ENCODE measurements at places on chromosomes 11 and 22.

DNA sequence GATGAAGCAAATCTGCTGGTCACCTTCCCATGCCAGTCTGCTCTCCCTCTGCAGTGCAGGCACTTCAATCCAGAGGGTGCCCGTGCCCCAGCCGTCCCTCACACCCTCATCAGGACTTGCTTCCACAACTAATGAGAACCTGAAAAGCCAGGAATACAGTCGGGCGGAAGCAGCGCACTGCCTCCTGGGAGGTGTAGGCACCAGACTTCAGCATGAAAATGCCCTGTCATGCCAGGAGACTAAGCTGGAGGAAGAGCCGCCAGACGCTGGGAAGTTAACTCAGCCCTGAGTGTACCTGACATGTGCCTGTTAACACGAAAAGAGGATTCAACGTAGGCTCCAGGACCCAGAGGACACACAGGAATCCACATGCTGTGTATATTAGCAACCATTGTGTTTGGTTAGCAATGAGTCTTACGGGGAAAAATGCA lies 40.1 kb upstream of the FLI1 start:
- peak; percentile 81 for DNase-seq

DNA sequence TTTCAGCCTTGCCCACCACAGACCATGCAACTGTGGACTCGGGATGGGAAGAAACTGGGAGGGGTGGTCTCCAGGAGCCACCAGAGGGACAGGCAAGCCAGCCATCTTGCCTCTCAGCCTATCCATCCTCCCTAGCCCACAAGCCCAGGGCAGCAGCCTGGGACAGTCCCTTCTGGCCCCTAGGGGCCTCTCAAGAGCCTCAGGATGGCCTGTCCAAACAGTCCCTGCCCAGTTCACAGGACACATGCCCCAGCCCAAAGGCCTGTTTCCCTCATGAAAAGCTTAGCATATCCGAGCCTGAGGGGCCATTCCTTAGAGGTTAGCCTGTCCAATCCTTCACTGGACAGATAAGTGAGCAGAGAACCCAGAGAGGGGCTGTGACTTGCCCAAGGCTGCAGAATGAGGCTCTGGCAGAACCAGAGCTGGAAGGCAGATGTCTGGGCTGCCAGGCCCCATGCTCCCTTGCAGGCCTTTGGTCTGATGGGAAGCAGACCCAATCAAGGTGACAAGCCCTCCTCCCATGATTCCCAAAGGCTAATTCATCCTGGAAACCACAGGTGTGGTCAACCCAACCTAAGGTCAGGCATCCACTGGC lies 28.2 kb downstream of the LRRC10B start:
- DNase-seq = no peak

DNA sequence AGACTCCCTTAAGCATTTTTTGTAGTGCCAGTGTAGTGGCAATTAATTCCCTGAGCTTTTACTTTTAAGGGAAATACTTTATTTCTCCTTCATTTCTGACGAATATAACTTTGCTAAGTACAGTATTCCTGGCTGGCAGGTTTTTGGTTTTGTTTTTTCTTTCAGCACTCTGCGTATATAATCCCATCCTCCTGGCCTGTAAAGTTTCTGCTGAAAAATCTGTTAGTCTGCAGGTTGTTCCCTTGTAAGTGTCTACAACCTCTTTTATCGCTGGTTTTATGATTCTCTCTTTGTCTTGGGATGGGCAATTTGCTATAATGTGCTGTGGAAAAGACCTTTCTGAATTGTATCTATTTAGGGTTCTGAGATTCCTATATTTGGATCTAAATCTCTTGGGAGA lies 56.0 kb downstream of the KCNQ1OT1 start:
- DNase-seq = no peak

DNA sequence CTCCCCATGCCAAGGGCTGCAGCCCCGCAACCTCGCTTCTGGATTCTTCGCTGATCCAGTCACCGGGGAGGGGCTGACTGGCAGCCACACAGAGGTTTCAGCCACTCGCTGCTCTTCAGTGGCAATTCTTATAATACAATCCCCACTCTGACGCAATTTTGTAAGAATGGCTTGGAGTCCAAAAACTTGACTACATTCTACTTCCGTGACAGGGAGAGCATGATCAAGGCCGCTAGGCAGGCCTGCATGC lies 14.9 kb downstream of the PPM1F start:
- no peak for DNase-seq

GRCh38 chr11:1070594-1071462 lies 3.8 kb upstream of the MUC2 start:
- DNase-seq = no peak

DNA sequence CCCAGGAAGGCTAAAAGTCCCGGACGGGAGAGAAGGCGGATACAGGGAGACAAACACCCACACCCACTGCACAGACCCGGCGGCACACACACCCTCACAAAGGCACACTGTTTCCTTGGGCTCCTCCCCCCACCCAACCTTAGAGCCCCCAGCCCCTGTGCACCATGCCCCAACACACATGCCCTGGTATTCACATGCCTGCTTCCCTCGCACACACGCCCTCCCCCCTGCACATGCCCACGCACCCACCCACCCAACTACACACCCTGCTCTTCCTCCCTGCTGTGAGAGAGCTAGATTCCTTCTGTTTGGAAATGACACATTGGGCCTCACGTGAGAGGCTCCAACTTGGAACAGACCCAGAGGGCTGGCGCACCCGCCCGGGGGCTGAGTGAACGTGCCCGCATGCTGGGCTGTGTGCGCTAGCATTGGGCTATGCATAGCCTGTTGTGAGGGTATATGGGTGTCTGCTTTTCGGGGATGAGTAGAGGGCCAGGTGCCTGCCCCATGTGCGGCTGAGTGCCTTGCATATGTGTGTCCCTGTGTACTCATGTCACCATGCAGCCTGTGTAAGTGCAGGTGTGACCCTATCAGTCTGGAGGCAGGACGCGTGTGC lies 518 bp upstream of the CHRM1 start:
- peak; percentile 48 for DNase-seq

- peak; percentile 95 for DNase-seq
Observed at GRCh38 chr11:61967116-61967923, at the start of gene FTH1. Gene FTH1 (minus strand): TSS chr11:61967634. CDS start chr11:61967425, 209 bp downstream.

DNA sequence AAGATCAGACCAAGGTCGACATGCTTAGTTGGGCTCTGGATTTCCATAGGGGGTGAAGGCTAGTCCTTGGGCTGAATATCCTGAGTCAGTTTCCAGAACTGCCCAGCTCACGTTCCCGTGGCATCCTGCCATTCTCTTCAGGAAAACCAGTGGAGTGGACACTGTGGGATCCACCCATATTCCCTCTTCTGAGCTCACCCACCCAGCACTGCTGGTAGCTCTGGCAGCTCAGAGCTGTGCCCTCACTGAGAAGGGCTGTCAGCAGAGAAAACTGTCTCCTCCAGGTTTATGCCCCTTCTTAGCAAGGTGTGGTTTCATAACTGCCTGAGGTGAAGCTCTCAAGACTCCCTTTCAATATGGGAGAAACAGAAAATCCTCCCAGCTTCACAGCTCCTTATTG lies 111.7 kb downstream of the GGTLC2 start:
- DNase-seq = no peak

GRCh38 chr11:69915501-69916250 lies 96.5 kb upstream of the FGF3 start:
- peak; percentile 83 for DNase-seq

GRCh38 chr11:8759634-8760033 lies 77.0 kb downstream of the RPL27A start:
- no peak for DNase-seq

DNA sequence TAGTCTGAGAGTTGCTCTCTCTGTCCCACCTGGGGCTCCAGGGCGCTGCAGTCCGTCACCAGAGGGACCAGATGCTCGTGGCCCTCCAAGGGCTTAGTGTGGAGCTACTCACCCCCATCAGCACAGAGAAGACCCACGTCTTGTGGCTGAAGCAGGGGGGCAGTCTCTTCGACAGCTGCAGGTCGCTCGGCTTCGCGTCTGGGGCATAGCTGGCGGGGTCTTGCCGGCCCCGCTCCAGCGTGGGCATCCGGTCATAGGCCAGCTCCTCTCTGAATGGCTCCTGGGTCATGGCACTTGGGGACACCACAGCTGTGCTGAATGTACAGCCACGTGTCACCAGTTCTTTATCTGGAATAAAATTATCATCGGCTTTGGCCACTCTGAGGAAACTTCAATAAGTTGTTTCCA lies 608 bp downstream of the MLC1 start:
- DNase-seq = no peak

- no peak for DNase-seq
Observed at GRCh38 chr22:49998718-49999062, 13.9 kb downstream of the IL17REL start.

DNA sequence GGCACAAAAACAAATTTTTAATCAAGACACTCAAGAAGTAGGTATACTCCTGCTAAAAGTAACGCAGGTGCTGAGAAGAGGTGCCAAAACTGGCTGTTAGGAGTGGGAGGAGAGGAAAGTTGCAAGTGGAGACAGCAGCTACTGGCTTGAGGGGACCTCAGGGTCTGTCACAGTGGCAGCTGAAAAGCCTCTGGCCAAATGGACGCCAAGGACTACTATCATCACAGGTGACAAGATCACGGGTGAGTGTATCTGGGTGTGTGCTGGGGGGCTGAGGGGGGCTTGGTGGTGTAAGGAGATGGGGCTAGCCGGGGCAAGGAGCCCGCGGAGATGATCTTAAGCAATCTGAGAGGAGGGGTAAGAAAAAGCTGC lies 687 bp downstream of the ZNF202 start:
- DNase-seq = no peak

DNA sequence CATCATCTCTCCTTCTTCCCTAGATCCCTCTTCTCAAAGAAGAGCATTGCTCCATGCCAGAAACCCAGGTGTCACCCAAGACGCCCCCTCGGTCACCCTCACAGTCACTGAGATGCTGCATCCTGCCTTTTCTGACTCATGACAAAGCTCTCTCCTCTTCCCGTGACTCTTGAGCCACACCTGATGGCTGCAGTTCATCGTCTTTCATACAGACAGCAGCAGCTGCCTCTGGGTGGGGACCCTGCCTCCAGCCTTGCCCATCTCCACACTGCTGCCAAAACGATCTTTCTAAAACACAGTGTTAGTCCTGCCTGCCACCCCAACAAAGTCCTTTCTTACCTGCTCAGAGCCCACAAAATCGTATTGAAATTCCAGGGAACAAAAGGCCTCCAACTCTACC lies 44.8 kb downstream of the BUD13 start:
- DNase-seq = no peak

DNA sequence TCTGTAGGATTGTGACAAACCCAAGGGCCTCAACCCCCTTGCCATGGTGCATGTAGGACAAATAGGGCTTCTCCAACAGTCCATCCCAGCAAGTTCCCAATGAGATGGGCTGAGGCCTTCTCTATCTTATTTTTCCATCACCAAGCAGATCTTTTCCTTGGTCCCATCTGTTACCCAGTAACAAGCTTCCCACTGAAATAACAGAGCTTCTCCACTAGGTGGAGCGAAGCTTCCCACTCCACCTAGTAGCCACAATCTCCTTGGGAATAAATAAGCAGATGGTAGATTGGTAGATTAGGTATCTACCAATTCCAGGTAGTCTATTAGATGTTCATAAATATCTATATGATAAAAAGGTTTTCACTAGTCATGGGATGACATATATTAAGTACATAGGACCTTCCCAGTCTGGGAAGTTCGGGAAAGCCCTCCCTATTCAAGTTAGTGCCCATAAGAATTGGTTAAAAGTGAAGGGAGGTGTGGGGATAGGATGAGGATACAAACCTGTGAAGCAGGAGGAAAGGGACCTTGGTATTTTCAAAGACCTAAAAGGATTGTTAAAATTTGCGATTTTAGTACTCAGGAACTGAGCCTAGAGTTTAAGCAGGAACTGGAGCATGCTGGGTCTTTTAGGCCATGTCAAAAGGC lies 5.9 kb upstream of the OR52L1 start:
- no peak for DNase-seq

- DNase-seq = no peak
Observed at GRCh38 chr11:134471087-134471715, 59.2 kb upstream of the B3GAT1 start.

DNA sequence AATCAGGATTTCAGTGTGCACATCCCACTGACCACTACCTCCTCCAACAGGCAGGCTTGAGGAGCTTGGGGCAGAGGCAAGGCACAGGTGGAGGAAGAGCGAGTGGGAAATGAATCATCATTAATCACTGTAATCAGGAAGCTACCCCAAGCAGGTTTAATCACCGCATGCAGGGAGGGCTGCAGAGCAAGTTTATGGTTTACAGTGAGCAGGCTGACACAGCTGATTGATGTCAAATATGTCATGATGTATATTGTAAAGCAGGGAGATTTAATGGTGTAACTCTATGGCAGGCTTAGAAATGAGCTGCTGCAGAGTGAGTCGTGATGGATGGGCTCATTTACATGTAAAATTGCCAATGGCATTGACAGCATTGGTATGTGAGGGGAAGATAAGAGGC lies 441.0 kb downstream of the NTM start:
- DNase-seq = no peak

GRCh38 chr11:103898065-103898464 lies 138.4 kb upstream of the DDI1 start:
- DNase-seq = no peak

- no peak for DNase-seq
Observed at GRCh38 chr11:124465368-124465767, 19.9 kb upstream of the OR8B8 start.

- no peak for DNase-seq
Observed at GRCh38 chr11:11876458-11876857, 34.7 kb downstream of the USP47 start.

- peak; percentile 79 for DNase-seq
Observed at GRCh38 chr11:126431401-126432064, 76.0 kb downstream of the ST3GAL4 start.

GRCh38 chr11:72642884-72643522 lies 31.2 kb downstream of the PDE2A start:
- peak; percentile 33 for DNase-seq

- no peak for DNase-seq
Observed at GRCh38 chr22:48090332-48090672, 1327.9 kb downstream of the TBC1D22A start.

DNA sequence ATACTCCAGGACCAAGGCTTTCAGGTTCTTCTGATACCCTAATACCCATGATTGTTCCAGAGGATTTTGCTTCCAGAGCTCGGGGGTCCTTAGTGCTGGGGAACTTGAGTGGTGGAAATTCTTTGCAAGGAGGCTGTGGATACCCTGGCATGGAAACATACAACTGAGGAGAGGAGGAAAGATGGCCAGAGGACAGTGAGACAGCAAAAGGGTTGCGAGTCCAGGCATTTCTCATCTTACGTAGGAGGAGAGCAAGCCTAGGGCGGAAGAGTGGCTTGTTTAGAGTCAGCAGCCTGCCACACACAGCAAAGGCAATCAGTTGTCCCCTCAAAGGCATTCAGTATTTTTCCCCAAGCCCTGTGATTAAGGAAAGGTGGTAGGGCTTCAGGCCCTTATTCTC lies 73.5 kb downstream of the ADM start:
- DNase-seq = no peak

GRCh38 chr22:39152511-39153219 lies at the start of gene CBX7:
Gene CBX7 (minus strand): TSS chr22:39152680. CDS start chr22:39152444, 236 bp downstream.
- peak; percentile 90 for DNase-seq

DNA sequence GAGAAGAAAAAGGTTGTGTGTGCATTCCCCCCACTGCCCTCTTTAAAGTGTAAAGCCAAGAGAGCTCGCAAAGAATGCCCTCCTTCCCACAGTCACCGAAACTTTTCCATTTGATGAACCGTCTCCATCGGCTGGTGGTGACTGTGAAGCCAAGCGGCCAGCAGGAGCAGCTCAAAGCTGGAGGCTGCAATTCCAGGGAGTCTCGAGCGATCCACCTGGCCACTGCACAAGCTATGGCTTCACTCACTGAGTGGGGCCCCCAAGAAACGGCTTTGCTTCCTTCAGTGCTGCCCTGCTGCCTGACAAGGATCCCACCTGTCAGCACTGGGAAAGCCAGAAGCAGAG lies 117.7 kb downstream of the ABTB2 start:
- DNase-seq = no peak

GRCh38 chr11:27625347-27625912 lies 74.8 kb downstream of the BDNF start:
- no peak for DNase-seq

- peak; percentile 95 for DNase-seq
Observed at GRCh38 chr11:129861702-129862522, 33.5 kb downstream of the NFRKB start.

Data from fibroblast of skin of scalp (primary cell).